Smooth muscle cell of the brain vasculature (primary cell): ENCODE measurements at places on chromosomes 1 and 21.

DNA sequence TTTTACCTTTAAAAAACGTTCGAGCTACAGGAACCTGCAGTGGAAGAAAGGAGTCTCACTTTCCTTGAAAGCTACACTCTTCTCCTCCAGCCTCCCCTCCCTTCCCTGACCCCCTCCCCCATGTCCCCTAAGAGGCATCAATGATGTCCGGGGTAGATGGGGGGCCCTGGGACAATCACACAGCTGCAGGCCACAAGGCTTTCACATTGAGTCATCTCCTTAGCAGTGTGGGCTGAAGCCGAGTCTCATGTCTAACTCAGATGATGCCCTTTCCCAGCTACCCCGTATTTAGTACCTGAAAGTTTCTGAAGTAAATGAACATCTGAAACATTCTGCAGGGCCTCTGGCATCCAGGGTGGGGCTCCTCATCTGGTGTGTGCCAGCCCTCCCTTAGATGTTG, 6.3 kb upstream of the GPR25 start:
- DNase-seq: no peak

DNA sequence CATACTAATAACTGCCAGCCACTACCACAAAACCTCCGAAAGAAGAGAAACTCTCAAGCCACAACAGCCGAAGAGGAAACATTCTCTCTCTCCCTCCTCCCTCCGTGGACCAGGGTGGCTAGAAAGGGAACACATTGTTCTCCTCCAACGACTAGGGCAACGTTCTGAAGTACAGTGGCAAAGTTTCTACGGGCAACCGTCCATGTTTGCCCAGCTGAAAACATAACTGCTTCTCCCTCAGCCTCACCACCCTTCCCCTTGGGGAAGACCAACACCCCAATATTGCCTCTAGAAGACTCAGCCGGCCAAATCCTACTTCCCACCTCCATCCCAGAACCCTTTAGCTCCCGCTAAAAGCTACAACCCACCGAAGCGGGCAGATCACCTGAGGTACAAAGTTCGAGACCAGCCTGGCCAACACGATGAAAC, 2.0 kb downstream of the GLUL start:
- no peak for DNase-seq

GRCh38 chr1:26471498-26472319, 531 bp upstream of the HMGN2 start:
- peak; percentile 64 for DNase-seq

DNA sequence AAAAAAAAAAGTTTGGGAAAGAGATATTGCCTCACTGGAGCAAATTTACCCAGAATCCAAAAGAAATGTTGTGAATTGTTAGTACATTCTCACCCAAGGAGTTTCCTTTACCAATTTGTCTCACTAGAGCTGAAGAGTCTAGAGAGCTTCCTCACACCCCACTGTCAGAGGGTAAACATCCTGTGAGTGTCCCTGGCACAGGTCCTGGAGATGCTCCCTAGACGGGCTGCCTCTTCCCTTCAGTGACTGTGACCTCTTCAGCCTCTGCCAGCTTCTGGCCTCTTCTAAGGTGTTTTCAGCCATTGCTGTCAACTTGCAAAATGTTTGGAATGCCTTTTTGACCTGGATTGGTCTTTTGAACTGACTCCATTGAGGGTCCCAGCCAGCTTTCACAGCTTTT, 159.4 kb downstream of the DHRS3 start:
- DNase-seq: no peak

DNA sequence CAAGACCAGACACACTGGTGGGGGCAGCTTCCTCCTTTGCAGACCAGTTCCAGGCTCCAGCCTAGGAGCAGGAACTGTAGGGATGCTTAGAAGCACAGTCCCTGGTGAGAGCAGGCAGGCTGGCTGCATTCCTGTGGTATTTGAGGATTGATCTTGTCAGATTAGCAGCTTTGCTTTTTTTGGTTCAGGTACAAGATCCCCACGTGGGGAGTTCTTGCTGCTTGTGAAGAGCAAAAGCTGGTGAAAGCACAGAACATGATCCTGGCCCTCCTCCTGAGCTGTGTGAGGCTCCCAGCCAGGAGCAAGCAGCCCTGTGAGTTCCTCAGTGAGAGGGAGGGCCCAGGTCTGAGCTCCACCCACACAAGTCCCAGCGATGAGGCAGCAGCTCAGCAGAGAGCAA, 75.3 kb upstream of the ARTN start:
- peak; percentile 98 for DNase-seq

- DNase-seq: no peak
Measured at GRCh38 chr1:154557939-154558719, at the start of gene UBE2Q1. Gene UBE2Q1, minus strand, starts transcription at chr1:154558662. Its CDS starts 109 bp downstream, at chr1:154558553.

DNA sequence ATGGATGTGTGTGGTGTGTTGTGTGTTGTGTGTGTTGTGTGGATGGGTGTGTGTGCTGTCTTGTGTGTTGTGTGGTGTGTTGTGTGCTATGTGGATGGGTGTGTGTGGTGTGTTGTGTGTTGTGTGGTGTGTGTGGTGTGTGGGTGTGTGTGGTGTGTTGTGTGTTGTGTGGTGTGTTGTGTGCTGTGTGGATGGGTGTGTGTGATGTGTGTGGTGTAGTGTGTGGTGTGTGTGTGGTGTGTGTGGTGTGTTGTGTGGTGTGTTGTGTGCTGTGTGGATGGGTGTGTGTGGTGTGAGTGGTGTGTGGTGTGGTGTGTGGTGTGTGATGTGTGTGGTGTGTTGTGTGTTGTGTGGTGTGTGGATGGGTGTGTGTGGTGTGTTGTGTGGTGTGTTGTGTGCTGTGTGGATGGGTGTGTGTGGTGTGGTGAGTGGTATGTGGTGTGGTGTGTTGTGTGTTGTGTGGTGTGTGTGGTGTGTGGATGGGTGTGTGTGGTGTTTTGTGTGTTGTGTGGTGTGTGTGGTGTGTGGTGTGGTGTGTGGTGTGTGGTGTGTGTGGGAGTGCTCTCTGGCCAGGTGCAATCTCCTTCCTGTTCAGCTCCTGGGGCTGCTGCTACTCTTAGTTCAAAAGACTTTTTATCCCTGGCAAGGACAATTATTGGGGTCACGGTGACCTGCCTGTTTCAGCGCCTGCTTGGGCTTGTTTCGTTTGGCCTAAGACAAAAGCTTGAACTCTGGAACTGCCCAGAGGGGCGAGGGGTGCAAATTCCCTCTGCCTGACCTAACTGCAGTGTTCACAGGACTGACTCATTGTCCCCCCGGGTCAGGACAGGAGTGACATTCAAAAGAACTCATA, 101.1 kb downstream of the UBIAD1 start:
- DNase-seq: no peak

DNA sequence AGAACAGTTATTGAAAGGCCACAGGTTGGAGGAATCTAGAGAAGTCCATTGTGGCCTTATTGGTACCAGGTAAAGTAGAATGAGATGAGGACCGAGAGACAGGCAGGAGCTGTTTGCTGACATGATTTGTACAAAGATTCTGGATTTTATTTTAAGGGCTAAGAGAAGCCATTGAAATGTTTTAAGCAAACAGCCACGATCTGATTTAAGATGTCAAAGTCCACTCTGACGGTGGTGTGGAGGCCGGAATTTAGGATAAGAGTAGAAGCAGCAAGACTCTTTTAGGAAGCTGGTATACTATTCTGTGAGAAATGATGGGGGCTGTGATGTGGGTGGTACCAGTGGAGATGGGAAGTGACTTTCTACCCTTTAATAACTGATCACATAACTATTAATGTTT, 418.5 kb downstream of the DPYD start:
- DNase-seq: no peak

GRCh38 chr1:231272880-231273279, 31.9 kb downstream of the GNPAT start:
- DNase-seq: no peak

DNA sequence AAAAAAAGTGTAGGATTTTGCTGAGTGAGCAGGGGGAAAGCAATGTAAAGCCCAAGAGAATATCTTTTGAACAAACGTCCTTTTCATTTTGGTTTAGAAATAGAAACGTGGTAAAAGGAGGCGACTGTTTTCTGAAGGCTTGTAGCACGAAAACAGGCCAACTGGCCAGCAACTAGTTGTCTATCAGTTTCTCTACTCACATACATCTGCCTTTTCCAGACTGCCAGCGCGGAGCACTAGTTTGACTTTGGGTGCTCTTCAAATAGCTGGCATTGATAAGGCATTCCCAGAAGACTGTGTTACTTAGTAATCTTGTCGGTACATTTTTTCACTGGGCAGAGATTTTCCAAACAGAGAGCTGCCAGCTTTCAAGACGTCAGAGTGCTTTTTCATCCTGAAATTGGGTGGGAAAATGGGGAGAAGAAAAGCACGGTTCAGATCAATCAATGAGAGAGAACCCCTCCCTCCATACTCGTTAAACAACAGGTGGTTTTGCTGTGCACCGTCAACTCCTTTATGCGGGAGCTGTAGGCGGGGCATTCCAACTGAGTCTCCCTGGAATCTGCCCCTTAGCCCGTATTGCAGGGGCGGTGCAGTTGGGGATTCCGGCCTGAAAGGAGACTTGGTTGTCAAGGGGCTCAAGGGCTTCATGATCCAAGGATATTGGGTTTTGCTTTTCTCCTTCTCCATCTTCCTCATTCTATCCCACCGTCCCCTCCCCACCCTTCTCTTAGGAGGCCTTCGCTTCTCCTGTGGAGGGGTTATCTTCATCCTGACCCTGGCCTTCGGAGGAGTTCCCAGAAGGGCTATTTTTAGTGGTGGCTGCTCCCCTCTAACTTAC, 884 bp upstream of the LRRC8C start:
- no peak for DNase-seq

- DNase-seq: no peak
Measured at GRCh38 chr1:59077466-59078069, 219.3 kb upstream of the FGGY start.

- no peak for DNase-seq
Measured at GRCh38 chr1:165456114-165456513, 11.2 kb upstream of the RXRG start.

DNA sequence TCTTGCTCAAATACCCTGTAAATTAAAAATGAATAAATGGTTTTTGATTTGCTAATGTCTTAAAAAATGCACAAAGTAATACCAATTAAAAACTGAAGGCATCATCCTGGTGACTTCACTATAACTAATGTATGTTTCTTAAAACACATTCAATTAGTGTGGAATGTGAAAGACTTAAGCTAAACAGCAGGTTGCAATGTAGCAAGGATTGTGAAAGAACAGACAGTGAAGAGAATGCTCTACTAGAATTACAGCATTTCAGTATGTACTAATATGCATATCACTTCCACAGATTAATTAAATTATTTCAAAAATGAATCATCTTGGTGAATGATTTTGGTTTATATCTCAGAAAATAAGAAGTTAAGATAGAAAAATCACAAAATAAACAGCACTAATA, 56.4 kb downstream of the LHX4 start:
- no peak for DNase-seq

GRCh38 chr1:25780318-25781129, 19.5 kb upstream of the SELENON start:
- no peak for DNase-seq

- DNase-seq: no peak
Measured at GRCh38 chr1:17485281-17485680, 45.8 kb upstream of the RCC2 start.

GRCh38 chr1:234940841-234941240, 187.8 kb downstream of the TOMM20 start:
- DNase-seq: no peak

GRCh38 chr1:81232420-81232819, 568.3 kb upstream of the ADGRL2 start:
- no peak for DNase-seq

DNA sequence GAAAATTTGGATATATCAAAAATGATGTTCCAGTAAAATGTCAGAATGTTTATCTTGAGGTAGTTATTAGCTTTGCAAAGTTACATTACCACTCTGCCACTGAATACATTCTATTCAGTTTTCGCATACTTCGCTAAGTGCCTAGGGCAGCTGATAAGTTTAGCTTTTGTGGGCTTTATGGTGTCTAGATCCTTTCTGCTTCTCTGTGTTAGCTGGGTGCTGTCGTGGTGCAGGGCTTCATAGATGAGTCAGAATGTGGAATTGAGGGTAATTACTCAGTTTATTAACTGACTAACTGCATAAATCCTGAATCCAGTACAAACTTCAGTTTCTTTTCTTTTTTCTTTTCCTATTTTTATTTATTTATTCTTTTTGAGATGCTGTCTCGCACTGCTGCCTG, 21.5 kb downstream of the NCAM2 start:
- no peak for DNase-seq

- DNase-seq: no peak
Measured at GRCh38 chr1:1928231-1929101, 9.4 kb upstream of the TMEM52 start.

DNA sequence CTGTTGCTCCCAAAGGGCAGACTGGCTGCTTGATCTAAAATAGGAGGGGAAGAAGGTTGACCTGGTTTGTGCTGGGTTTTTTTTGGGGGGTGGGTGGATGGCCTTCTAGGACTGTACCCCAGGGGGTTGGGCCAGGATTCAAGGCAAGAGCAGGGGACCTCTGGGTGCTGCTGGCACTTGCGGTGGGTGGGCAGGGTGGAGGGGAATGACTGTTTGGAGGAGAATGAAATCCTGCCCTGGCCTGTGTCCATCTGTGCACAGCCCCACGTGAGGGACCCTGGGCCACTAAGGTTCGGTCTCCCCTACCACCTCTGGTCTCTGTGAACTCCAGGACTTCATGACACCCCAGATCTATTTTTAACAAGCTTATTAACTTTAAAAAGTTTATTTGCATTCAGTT, 414.2 kb downstream of the PTPRU start:
- DNase-seq: no peak

DNA sequence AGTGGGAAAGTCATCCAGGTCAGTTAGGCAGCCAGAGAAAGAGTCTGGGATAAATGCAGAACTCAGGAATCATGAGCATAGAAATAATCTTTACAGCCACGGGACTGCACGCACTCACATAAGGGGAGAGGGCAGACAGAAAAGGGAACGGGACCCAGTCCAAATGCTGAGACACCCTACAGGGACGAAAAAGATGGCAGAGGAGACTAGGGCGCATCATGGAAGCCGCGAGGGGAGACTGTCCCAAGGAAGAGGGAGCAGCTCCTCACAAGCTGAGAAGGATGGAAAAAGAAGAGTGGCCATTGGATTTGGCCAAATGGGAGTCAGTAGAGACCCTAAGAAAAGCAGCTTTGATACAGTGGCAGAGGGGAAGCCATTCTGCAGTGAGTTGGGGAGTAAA, 102.9 kb upstream of the TLR5 start:
- no peak for DNase-seq

DNA sequence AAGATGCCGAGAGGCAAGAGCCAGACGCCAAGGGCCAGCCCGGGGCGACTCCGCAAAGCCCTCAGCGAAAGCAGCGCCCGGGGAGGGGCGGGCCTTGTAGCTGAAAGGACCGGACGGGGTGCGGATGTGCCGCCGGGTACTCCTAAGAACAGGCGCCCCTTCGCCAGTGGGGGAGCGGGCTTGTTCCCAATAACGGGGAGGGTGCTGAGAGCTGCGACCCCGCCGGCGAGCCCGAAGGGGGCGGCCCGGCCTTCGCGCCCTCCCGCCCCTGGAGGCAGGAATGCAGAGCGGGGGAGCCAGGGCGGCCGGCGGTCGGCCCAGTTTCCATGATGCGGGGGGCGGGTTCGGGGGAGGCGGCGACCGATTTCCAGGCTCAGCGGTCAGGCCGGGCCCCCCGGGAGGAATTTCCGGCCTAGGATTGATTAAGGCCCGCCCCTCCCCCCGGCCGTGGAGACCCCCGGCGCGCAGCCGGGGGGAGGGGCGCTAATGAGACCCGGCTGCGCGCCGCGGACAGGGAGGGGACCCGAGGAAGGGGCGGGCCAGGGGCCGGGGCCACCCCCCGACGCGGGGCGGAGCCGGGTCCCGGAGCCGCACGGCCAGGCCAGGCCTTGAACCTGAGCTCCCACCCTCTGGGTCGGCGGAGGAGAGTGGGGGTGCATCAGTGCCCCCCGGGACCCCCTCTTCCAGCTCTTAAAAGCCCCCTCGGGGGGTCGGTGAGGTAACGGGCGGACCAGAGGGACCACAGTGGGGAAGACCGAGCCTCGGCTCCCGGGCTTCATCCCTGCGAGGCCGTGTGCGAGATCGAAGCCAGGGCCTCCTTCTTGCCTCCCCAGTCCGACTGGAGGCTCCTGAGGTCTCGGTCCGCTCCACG, 898 bp upstream of the TMEM200B start:
- peak; percentile 58 for DNase-seq
